ENCODE measurements at places on chromosomes 6 and 20.

- DNase-seq = no peak
Observed at GRCh38 chr6:149860834-149861602, 3.1 kb downstream of the LRP11 start.

DNA sequence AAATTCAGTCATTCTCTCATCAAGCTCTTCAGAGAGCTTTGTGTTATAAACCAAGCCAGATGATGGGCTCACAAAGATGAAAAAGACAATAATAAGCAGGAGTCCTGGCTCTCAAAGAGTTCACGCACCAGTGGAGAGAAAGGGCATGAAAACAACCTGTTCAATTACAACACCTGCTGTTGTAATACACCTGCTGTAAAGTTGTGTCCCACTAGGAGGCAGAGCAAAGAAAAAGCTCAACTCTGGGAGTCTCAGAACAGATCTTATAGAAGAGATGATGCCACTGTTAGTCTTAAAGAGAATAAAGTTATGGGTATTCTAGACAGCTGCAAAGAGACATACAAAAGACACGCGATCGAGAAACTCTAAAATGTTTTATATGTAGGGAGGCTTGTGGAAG is 100.6 kb downstream of the DCDC2 start:
- no peak for DNase-seq

DNA sequence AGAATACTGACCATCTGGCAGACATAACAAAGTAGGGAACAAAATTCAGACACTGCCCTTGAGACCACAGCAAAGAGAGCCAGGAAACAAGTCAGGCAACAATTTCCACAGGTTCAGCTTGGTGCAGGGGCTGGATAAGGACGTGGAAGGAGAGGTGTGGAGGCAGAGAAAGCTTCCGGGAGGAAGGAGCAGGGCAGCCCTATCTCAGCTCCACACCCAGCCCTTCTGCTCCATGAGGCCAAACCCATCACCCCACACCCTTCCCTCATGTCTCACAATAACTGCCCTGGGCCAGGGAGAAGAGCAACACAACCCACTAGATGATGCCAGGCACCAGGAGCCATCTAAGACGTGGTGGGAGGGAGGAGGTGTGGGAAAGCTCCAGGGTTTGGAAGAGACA is 5.8 kb downstream of the SNHG17 start:
- no peak for DNase-seq

DNA sequence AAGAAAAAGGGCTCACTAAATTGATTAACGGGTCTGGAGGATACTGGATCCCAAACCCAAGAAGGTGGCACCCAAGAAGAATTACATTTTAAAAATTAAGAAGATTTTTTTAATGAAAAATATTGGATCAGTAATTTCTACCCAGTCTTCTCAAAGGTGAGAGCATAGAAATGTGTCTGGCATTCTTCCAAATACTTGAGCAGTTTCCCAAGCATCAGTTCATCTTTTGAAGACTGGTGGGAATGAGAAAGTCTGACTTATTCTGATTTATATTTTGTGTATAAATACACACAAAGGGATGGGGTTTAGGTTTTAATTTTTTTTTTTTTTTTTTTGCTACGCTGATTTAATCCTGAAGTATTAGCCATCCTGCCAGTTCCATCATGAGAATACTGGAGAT is 3.3 kb downstream of the MGME1 start:
- no peak for DNase-seq

- DNase-seq = no peak
Observed at GRCh38 chr6:71012866-71013469, 56.1 kb upstream of the B3GAT2 start.

- DNase-seq = no peak
Observed at GRCh38 chr20:36249450-36249849, 13.2 kb downstream of the AAR2 start.

DNA sequence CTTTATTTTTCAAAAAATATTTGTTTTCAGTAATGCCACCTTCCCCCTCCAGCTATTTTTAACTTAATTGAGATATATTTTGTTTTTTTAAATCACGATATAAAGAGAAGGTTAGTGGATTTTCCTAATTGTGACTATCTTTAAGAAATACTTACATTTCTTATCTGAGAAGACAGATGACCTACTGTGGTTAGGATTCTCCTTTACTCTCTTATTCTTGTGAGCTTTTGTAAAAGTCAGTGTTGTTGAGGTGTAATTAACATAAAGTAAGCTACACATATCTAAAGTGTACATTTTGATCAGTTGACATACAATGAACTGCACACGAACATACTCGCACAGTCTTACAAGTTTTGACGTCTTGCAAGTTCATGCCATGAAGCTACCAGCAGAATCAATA is 144.7 kb downstream of the FARS2 start:
- DNase-seq = no peak

GRCh38 chr20:23146181-23146580 is 60.1 kb upstream of the CD93 start:
- DNase-seq = no peak

- DNase-seq = no peak
Observed at GRCh38 chr6:17039266-17039665, 62.6 kb upstream of the STMND1 start.

DNA sequence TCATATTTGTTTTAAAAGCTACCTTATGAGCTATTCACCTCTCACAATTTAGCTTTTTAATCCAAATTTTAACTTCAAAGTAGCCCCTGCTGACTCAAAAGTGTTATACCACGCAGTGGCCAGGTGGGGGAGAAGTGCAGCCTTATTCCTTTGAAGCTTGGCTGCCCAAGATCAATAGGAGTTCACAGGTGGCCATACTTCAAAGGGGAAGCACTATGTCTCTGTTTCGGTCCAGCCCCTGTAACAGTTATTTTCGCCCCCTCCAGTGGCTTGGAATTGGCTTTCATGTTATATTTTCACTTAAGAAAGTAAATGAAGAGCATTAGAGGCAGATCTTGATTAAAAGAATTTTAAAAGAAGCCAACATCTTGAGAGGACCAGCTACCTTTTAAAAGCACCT is 608.4 kb downstream of the EPHA7 start:
- DNase-seq = no peak

DNA sequence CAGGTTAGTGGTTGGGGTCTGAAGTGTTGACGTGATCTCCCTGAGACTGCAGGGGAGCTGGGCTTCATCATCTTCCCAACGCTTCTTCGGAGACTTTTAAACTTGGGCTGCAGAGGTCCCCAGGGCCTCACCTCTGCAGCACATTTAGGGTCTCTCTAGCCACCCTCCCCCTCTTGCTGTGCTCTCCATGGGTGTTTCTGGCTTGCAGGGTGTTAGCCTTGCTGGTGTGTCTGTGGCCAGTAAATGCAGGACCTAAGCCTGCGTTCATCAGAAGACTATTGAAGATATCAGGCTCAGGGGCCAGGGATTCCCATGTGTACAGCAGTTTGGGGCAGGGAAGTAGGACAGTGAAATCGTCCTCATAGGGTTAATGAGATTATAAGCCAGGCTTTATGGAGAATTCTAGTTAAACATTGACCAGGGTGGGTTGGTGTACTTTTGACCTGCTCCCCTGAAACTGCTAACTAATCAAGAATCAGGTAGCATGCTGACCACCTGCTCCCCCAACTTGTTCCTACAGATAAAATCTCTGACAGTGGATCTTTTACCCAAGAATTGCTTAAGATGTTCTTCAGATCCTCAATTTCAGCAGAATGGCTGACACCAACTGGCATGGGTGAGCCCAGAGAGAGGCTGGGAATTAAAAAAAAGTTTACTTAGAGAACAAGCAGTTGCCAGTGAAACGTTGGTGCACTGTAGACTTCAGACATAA is 3.8 kb upstream of the DDO start:
- DNase-seq = no peak

DNA sequence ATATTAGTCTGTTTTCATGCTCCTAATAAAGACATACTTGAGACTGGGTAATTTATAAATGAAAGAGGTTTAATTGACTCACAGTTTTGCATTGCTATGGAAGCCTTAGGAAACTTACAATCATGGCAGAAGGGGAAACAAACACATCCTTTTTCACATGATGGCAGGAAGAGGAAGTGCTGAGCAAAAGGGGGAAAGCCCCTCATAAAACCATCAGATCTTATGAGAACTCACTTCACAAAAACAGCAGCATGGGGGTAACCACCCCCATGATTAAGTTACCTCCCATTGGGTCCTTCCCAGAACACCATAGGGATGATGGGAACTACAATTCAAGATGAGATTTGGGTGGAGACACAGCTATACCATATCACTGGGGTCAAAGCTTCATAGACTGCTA is 254.2 kb downstream of the ERMARD start:
- DNase-seq = no peak

GRCh38 chr6:7542065-7542873 is 798 bp downstream of the DSP start:
- DNase-seq = no peak

GRCh38 chr20:40633123-40633850 is 55.7 kb downstream of the MAFB start:
- DNase-seq = no peak

- peak; percentile 53 for DNase-seq
Observed at GRCh38 chr6:68651011-68651985, 16.2 kb downstream of the ADGRB3 start.

DNA sequence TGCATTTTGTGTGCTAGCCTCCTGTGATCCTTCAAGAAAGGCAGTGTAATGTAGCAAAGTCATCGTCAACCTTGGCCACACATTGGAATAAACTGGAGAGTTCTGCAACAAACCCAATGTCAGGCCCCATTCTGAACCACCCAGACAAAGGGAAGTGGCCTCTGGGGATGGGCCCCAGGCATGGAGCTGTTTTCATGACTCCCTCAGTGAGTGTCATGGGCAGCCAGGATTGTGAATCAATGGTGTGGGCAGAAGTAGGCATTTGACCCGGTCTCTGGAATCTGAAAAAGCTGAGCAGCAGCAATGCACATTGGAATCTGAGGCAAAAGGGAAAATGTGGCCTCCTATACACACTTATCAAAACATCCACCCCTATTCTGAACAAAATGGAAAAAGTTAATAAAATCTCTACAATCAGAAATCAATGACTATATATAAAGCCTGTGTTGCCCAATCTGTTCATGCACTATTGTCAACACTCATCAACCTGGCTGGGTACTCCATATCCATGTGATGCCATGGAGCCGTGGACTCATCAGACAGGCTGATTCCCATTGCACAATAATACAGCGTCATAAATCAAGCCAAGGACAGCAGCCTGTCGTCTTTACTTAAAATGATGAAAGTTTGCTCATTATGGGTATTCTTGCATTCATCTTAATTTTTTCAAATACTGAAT is 134.9 kb upstream of the STMND1 start:
- DNase-seq = no peak

DNA sequence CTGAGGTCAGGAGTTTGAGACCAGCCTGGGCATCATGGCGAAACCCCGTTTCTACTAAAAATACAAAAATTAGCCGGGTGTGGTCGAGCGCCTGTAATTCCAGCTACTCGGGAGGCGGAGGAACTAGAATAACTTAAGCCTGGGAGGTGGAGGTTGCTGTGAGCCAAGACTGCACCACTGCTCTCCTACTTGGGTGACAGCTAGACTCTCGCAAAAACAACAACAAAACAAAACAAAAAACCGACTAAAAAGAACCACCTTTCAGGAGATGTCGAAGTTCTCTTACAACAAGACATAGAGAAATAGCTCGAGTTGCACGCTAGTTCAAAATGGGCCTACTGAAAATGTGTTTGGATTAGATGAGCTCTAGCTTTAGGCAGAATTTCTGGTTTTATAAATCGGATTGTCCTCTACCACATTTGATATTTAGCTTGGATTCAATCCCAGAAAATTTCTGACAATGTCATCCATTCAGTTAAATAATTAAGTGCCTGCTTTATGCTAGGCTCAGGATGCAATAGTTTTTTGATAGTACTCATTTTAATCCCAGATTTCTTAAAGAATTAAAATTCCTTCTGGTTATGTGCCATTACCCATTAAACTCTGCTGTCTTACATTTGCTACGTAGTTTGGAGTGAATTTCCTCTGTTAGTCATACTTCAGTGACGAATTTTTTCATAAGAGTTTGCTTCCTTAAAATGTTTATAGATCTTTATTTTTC is 137.5 kb upstream of the SHLD1 start:
- DNase-seq = no peak

DNA sequence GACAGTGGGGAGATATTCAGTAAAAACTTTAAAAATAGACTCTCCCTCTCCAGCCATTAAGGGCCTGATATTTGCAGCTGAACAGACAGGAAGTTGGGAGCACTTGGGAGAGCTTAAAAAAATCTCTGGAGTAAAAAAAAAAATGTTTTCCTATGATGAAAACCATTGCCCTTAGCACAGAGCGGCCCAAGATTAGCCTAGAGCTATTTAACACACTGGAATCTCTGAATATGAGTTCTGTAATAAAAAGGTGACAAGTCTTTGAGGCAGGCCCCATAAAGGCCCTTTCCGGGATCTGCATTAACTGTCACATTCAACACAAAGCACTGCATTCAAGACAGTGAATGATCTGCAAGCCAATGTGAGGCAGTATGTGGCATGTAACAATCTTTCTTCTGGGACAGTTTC is 393.7 kb downstream of the ZFAND3 start:
- DNase-seq = no peak

- DNase-seq = no peak
Observed at GRCh38 chr6:14365393-14365792, 247.8 kb downstream of the CD83 start.

- no peak for DNase-seq
Observed at GRCh38 chr6:145233955-145234354, 501.4 kb downstream of the EPM2A start.

- no peak for DNase-seq
Observed at GRCh38 chr6:137919837-137920730, 53.0 kb downstream of the TNFAIP3 start.

DNA sequence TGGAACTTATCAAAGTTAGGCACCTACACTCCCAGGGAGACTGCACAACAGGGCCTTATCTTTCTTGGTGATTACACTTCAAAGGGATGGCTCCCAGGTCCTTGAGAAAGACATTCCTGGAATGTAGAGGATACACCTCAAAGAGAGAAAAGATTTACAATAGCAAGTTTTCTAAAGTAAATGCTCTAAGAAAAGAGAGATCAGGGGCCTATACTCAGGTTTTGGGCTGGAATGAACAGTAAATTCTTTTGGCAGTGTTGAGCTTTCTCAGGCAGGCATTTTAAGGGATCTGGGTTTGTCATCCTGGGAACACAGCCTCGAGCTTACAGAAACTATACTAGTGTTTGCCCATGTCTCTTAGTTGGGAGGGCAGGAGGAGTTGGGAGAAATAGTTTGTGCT is 31.7 kb upstream of the ME1 start:
- no peak for DNase-seq

DNA sequence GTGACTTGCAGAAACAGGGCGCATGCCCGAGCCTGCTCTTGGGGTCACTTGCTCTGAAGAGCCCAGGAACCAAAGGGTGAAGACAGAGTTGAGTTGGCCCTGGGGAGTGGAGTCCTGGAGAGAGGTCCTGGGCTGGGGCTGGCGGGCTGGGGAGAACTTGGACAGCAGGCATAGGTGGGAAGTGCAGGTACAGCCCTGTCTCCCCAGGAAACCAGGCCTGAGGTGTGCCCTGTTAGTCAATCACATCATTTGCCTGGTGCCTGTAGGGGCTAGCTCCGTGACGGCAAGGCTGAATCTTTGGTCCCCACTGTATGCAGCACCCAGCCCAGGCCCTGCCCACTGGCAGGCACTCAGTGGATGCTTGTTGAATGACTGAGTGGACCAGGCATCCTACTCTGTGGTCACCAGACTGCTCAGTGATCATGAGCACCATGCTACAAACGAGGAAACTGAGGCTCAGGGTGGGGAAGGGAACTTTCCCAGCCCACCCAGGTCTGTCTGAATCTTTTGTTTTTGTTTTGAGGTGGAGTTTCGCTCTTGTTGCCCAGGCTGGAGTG is 15.6 kb upstream of the NOL4L start:
- DNase-seq = no peak
